ENCODE measurements at places on chromosomes 11 and 22. TPM values are rescaled to one million over a fixed set of nuclear protein-coding genes. Genes with fewer than 3 reads are reported as not detected.

Gene TCN1
- total RNA-seq: 2.9 TPM

Gene PGM2L1
- 9.0 TPM for total RNA-seq

Gene ACTN3
- total RNA-seq: not detected

Gene OR52W1
- not detected for total RNA-seq

Gene MPZL3
- 10.9 TPM for total RNA-seq

Gene OR52I2
- not detected for total RNA-seq

Gene BUD13
- total RNA-seq: 7.9 TPM

Gene RFPL1
- not detected for total RNA-seq

Gene PTPRCAP
- not detected for total RNA-seq

Gene HORMAD2
- total RNA-seq: not detected

Gene HOATZ
- total RNA-seq: not detected

Gene RIMBP3C
- not detected for total RNA-seq

Data from mammary epithelial cell (primary cell).